ENCODE measurements at places on chromosomes 11 and 22.

GRCh38 chr11:126647735-126648134 lies 292.2 kb downstream of the ST3GAL4 start:
- no peak for DNase-seq

GRCh38 chr11:47466201-47466600 lies 17.3 kb upstream of the RAPSN start:
- DNase-seq, result no peak

DNA sequence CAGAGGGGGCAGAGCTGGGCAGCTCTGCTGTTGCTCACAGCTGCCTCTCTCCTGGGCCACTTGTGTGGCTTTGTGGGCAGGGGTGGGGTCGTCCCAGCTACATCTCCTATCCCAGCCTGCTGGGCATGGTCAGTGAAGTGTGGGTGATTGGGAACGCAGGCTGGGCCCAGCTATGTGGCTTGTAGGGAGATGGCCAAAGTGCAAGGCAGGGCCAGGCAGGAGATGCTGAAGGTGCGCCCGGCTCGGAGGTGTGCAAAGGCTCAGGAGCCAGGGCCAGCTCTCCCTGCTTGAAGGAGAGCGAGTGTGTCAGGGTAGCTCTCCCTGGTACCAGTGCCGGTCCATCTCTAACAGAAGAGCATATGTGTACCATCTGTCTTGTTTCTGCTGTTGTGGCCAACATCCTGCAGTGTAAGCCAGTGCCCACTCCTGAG lies 8.4 kb upstream of the RANBP1 start:
- DNase-seq, result no peak

- no peak for DNase-seq
These were observed 29.7 kb upstream of the IGLL5 start for GRCh38 chr22:22857607-22858558.

- DNase-seq, result no peak
These were observed 126.4 kb upstream of the ZBED5 start for GRCh38 chr11:10984250-10984649.

GRCh38 chr11:27246925-27247324 lies 116.1 kb downstream of the CCDC34 start:
- no peak for DNase-seq

GRCh38 chr11:67502328-67502979 lies 2.7 kb downstream of the PITPNM1 start:
- DNase-seq, result no peak

DNA sequence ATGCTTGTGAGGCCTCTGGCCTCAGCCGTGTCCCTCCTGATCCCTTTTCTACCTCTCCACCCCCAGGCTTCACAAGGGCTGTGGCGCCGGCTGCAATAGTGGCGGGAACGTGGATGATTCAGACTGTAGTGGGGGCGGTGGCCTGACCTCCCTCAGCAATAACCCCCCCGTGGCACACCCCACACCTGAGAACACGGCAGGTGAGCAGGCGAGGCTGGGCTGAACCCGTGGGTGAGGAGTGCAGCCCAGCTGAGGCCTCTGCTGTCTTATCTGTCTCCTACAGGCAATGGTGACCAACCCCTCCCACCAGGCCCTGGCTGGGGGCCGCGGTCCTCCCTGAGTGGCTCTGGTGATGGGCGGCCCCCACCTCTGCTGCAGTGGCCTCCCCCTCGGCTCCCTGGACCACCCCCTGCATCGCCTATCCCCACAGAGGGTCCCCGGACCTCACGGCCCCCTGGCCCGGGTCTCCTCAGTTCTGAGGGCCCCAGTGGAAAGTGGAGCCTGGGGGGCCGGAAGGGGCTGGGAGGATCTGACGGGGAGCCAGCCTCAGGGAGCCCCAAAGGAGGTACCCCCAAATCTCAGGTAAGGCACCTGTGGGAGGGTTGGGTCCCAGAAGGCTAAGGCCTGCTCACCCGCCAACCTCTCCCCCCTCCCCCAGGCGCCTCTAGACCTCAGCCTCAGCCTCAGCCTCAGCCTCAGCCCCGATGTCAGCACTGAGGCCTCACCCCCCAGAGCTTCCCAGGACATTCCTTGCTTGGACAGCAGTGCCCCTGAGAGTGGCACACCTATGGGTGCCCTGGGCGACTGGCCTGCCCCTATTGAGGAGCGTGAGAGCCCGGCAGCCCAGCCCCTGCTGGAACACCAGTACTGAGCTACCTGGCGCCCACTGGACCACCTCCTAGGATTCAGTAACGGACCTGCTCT lies 1.5 kb upstream of the SIPA1 start:
- no peak for DNase-seq

GRCh38 chr11:61739966-61740365 lies 12.5 kb upstream of the MYRF start:
- DNase-seq, result no peak

GRCh38 chr11:75450236-75450635 lies 17.2 kb upstream of the KLHL35 start:
- DNase-seq, result no peak

GRCh38 chr11:65330544-65330943 lies 3.1 kb upstream of the DPF2 start:
- DNase-seq, result no peak

DNA sequence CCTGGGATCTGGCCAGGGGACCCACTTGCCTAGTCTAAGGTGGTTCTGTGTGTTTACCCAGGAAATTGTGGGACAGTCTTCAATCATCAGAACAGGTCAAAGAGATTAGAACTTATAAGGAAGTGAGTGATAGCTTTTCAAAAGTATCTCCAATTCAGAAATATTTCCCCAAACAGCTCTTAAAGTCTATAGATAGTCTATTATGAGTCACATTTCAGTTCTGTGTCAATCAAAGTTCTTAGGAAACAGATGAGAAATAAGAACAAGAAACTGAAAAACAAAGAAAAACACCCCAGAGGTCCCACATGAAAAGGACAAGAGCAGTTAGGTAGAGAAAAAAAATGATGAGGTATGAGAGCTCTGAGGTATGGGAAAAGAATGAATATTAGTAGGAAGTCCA lies 381.4 kb upstream of the MPPED2 start:
- no peak for DNase-seq

All from GF-D8 (cell line).